ENCODE measurements at places on chromosomes 1 and 21. TPM values are rescaled to one million over a fixed set of nuclear protein-coding genes. Genes with fewer than 3 reads are reported as not detected.

The RBM11 gene
- 3.4 TPM for total RNA-seq

The HES3 gene
- total RNA-seq, result not detected

The LAMTOR5 gene
- 122 TPM for total RNA-seq

The VAMP3 gene
- 66.5 TPM for total RNA-seq

The ACBD3 gene
- total RNA-seq, result 59.4 TPM

DNA sequence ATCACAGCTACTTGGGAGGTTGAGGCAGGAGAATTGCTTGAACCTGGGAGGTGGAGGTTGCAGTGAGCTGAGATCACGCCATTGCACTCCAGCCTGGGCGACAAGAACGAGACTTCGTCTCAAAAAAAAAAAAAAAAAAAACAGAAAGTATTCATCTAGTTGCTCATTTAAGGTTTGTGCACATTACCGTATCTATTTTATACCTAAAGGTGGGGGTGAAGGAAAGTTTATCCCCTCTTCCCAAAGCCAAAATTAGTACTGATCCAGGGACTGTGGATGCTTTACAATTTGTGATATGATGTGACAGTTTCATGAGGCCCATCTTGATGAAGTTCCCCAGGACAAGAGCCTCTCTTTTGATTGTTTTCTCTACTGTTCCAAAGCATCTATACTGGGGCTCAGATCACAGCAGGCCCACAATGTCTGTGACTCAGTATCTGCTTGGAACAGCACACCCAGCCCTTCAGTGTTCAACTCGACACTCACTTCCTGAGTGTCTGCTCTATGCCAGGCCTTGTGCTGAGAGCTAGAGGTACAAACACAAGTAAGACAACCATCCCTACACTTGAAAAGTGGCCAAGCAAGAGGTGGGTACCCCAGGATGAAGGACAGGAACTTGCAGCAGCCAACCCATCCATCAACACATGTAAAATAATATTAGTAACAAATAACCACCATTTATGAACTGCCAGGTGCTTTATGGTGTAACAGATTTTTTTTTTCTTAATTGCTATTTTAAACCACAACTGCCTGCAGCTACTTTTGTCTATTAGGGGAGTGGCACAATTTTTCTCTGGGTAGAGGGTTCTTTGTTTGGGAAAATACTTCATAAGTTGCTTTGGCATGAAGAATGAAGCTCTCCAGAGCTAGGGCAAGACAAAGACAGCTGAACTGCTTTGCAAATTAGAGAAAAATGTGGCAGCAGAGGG, 29.0 kb upstream of the KHDRBS1 start:
- no peak for ATAC-seq

GRCh38 chr1:30039354-30040080, 683.9 kb downstream of the MATN1 start:
- no peak for ATAC-seq

DNA sequence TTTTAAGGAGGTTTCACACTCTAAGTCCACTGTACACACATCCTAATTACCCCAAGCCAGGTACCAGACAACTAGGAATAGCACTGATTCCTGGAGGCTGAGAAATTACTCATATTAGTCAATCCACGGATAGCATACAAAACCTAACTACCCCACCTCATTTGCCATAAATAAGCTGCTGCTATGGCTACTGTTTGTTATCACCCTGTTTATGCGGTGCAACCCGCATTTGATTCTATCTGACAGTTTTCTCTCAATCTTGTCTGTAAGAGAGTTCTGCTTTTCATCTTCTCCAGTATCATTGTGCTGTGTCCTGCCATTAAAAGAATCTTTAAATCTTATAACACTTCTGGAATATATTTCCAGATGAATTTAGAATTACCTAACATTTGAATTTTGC, 1496.5 kb downstream of the PLA2G4A start:
- ATAC-seq, result no peak

DNA sequence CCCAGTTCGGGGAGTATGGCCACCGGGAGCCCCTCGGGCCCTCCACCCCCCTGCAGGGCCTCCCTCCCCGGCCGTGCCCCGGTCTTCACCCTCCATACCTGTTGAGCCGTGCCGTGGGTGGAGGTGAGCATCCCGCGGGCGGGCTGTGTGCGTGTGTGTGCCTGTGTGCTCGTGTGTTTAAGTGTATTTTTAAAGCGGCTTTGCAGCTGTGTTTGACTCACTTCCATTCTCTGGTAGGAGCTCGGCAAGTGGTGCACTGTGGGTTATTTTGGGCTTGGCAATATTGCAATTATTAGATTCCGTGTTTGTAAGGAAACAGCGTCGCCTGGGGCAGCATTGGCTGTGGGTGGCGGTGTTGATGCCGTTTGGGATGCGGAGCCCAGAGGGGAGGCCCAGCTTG, 20.3 kb upstream of the PLCH2 start:
- ATAC-seq, result no peak

- ATAC-seq, result no peak
Observed at GRCh38 chr1:150999051-150999674, 7.5 kb downstream of the MINDY1 start.

GRCh38 chr21:38208118-38208517, 48.7 kb upstream of the KCNJ15 start:
- no peak for ATAC-seq

GRCh38 chr1:91744953-91745639, 140.9 kb downstream of the TGFBR3 start:
- peak; percentile 62 for ATAC-seq

DNA sequence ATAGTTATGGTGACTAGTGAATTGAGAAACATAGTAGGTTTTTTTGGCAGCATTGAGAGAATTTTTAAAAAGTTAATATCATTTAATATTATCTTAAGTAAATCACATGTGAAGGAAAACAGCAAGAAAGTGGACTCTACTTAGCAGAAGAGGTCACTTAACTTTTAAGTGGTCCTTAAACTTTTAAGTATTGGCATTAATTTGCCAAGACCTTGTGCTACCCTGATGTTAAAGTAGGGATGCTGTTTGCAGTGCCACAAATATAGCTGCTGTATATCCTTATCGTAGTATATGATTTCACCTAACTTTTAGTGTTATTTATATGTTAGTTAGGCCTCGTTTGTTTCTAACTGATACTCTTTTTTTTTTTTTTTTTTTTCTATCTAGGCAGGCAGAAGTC, 40.2 kb downstream of the SMG7 start:
- ATAC-seq, result no peak

GRCh38 chr1:155085504-155086127, 7.0 kb downstream of the EFNA3 start:
- ATAC-seq, result peak; percentile 25

GRCh38 chr1:30472526-30472925, 250.9 kb downstream of the MATN1 start:
- ATAC-seq, result no peak

DNA sequence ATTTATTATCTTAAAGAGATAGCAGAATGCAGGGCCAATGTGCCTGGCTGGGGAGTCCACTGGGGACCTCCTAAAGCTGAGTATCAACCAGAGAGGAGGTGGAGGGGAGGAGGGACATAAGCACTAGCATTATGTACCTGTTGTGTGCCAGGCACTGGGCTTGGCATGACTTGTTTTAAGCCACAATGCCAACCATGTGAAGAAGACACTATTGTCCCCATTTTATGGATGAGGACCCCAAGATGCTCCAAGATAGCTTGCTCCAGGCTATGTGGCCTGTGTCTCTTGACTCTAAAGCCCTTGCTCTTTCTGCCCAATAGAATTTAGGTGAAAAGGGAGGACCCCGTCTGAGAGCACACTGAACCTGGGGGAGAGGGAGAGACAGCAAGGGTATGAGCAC, 111.3 kb downstream of the GLIS1 start:
- ATAC-seq, result no peak

- ATAC-seq, result peak; percentile 72
Observed at GRCh38 chr1:181608948-181609347, 125.6 kb downstream of the CACNA1E start.

- ATAC-seq, result no peak
Observed at GRCh38 chr1:9058465-9058864, 11.0 kb downstream of the SLC2A5 start.

DNA sequence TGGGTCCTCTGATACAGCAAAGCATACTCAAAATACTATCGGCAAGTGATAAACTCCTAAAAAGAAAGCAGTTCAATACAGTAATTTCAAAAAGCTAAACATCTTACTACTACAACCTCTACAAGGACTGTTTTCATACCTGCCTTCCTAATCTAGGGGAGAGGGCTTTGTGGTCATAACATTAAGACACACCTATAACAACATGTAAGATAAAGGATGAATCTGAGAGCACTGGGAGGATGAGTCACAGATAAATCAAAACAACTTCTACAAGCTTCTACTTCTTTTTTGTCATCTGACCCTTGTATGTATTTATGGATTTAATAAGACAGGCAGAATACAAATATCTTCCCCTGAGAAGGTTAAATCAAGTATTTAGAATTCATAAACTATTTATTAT, 40.0 kb downstream of the LTN1 start:
- ATAC-seq, result no peak

DNA sequence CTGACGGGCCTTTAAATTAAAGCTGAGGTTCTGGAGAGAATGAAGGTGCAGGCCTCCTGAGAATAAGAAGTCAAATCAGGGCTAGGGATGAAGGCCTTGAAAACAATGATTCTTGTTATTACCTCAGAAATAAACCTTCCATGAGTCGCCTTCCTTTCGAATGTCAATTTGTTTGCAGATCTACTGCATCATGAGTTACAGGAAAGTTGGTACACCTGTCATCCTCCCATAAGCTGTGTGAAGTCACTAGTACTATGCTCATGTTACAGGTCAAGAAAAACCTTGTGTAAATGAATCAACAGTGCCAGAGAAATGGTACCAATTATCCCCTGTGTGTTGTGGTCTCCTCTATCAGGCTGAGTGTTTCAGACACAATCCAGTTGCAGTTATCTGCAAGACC, 281.2 kb upstream of the PLXNA2 start:
- no peak for ATAC-seq

- ATAC-seq, result peak; percentile 70
Observed at GRCh38 chr1:38586993-38587646, 272.5 kb downstream of the RRAGC start.

- no peak for ATAC-seq
Observed at GRCh38 chr1:94986783-94987182, 59.9 kb upstream of the CNN3 start.

GRCh38 chr21:31408301-31409088, 64.4 kb upstream of the TIAM1 start:
- ATAC-seq, result no peak

GRCh38 chr1:194104247-194104844, 917.9 kb upstream of the B3GALT2 start:
- no peak for ATAC-seq

DNA sequence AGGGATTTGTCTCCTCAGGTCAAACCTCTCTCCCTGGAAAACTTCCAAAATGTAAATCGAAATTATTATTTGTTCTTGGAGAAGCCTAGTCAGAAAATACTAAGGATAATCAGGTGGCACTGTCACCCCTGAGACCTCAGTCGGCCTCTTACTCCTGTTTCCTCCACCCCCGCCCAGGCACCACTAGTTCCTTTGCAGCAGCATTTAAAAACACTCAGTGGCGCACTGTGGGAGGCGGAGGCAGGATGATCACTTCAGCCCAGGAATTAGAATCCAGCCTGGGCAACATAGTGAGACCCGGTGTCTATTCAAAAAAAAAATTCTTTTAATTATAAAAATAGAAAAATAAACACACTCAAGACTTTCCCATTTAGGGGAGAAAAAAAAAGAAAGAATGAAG, 18.0 kb upstream of the IFNAR2 start:
- no peak for ATAC-seq

DNA sequence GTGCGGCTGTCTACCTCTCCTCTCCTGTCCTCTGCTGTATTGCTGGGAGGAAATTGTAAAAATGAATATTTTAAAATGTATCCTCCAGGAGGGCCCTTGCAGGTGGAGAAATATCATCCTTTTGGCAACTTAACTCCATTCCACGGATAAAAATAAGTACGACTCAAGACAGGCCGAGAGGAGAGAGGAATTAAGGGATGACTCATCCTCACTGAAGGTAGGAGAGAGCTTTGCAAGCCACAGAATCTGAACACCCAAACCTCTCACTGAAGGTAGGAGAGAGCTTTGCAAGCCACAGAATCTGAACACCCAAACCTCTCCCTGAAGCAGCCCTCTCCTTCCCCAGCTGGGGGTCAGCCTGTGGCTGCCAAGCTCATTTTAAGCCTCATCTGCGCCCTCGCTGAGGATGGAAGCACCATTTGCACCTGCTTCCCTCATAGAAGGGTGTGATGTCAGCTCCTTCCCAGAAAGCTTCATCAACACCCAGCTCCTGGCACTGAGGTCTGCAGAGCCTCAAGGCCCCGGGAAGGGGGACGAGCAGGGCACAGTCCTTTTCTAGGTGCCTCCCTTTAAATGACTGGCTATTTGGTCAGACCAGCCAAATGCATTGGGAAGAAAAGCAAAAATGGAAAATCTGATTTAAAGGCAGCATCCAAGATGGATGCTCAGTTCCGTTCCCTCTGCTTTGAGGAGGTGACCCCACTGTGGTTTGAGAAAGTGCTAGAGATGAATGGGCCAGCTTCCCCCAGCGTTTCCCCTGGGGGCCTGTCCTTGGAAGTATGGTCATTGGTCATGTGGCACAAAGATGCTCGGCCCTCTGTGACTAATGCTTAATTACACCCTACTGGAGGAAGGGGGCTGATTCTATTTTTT, 12.9 kb upstream of the SELENON start:
- ATAC-seq, result no peak

GRCh38 chr1:147853391-147853790, 49.2 kb upstream of the GJA8 start:
- no peak for ATAC-seq

DNA sequence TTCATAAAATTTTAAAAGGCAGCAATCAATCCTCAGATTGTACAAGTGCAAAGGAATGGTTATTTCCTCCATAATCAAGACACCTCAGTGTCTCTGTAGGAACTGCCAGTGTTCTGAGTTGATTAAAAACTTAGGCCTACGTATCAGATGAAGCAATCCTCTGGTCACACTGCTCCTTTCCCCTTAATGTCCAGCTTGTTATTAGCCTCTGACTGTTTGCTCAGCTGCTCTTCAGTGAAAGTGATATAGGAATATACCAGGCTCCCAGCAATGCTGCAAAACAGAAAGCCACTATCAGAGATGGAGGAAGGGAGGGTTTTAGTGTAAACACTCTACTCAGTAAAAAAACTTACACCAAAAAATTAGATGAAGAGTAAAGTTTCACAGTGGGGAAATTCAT, 49.8 kb downstream of the SLC35D1 start:
- no peak for ATAC-seq

DNA sequence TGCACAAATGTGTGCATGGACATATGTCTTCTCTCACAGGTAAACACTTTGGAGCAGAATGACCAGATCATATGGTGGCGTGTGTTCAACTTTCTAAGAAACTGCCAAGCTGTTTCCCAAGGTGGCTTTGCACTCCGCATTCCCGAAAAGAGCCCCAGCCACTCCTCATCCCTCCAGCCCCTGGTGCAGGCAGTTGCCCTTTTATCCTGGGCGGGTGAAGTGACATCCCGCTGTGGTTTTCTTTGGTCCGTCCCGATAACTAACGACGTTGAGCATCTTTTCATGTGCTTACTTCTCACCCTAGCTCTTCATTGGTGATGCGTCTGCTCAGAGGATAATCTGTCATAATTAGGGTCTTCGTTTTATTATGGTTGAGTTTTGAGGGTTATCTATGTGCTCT, 612.5 kb downstream of the MATN1 start:
- no peak for ATAC-seq

- ATAC-seq, result no peak
Observed at GRCh38 chr1:171530676-171531075, 45.3 kb downstream of the PRRC2C start.
